G401 (cell line): ENCODE measurements at places on chromosomes 7 and 10. TPM values are rescaled to one million over a fixed set of nuclear protein-coding genes. Genes with fewer than 3 reads are reported as not detected.

Gene GPR26
- total RNA-seq, result not detected in 2 replicates

Gene EVX1
- total RNA-seq, result not detected in 2 replicates

Gene OR9A2
- total RNA-seq, result not detected in 2 replicates

Gene GCK
- total RNA-seq, result not detected in 2 replicates

Gene GRM8
- not detected in 2 replicates for total RNA-seq

Gene LBX1
- total RNA-seq, result 17.5 and 32.2 TPM in 2 replicates

DNA sequence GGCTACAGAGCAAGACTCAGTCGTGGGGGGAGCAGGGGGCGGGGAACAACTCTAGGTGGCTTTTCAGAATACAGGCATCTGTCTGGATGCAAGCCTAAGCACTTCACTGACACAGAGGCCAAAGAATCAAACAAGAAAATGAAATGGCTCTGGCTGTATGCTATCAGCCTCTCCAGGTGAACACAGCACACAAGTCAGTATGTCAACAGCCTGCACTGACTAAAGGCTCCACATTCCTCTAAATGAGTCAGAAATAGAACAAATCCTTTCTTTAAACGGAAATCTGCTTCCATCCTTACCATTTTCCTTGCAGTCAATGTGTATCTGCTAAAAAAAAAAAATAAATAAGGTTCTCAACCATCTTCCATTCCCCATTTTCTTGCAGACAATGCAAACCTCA is 88.3 kb downstream of the ARMH3 start:
- DNase-seq, result no peak

DNA sequence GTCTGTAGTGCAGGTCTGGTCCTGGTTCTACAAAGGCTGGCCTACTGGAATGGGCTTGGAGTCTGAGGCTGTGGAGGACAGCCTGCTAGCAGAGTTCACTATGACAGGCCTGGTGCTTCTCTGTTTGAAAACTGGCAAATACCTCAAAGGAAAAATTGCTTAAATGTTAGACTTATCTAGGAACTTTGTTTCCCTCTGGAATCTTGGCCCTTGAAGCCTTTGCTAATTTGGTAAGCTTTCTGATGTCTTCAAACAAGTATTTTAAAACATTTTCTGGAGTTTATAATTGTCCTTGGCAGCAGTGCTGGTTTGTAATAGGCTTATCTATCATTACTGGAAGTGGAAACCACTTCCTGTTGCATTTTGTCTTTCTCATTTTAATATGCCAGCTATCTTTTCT is 139.7 kb downstream of the TMEM26 start:
- DNase-seq, result no peak

DNA sequence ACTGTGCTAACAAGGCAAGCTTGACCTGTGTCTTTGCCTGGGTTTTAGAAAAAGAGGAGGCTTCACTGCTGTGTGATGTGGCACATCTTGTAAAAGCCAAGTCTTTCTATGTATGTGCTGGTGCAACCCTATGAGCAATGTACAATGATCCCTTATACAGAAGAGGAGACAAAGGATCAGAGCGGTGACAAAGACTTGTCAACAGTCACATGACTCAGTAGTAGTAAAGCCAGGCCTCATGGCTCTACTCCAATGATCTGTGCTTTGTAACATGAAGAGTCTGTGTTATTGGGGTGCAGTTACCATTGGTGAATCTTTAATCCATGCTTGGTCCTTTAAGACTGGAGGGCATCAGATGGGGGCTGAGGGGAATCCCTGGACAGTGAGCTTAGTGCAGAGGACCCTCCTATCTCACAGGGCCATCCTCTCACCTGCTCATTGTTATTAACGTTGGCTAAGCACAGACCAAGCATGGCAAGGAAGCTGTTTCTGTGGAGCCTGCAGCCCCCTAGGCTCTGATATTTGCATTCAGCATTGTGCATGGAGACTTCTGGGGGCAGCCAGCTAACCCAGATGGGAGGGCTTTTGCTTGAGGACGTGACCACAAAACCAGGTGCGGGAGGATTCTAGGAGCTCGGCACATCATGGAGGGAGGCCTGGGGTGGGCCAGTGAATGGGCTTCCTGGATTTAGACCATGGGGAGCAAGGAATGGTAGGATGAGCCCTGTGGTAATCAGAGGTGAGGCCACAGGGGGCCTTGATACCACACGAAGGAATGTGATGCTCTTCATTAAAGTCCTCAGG is 308.8 kb upstream of the ZNF32 start:
- DNase-seq, result no peak

- no peak for DNase-seq
Measured at GRCh38 chr7:18337048-18337809, 158.3 kb upstream of the HDAC9 start.

GRCh38 chr7:101691822-101692384 is 62.8 kb upstream of the MYL10 start:
- DNase-seq, result no peak

DNA sequence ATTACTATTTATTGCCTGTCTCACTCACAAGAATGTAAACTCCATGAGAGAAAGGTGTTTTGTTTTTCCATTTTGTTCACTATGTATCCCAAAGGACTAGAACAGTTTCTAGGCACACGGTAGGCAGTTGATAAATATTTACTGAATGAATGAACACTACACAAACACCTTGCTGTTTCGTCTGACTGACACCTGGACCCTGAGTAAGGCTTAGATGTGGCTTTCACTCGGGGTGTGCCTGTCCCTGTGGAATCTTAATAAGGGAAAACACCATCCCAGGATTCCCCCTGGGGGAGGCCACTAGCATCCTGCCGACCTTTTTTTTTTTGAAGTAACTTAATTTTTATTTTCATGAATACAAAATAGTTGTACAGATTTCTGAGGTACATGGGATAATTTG is 66.6 kb upstream of the STEAP1B start:
- DNase-seq, result no peak

DNA sequence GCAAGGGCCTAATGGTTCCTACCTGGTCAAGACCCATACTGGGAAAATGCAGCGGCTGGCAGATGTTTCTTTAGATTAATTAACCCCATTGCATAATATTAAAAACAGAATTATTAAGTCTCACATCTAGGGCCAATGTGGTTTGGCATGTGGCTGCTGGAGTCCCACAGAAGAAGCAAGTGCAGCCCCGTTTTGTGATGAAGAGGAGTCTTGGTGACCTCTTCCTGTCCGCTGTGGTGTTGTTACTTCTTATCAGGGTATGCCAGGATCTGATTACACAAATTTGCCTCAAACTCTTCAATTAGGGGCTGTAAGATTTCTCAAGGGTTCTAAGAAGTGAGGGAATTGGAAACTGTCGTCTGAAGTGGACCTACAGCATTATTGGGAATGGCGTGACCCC is 240.3 kb downstream of the SEC23IP start:
- DNase-seq, result no peak

- no peak for DNase-seq
Measured at GRCh38 chr7:79964463-79964862, 170.2 kb upstream of the GNAI1 start.

- DNase-seq, result no peak
Measured at GRCh38 chr7:44767912-44768627, 19.4 kb downstream of the ZMIZ2 start.

GRCh38 chr10:97046456-97047082 is 139.2 kb downstream of the SLIT1 start:
- no peak for DNase-seq

GRCh38 chr10:62266611-62267010 is 2.0 kb downstream of the RTKN2 start:
- DNase-seq, result no peak

DNA sequence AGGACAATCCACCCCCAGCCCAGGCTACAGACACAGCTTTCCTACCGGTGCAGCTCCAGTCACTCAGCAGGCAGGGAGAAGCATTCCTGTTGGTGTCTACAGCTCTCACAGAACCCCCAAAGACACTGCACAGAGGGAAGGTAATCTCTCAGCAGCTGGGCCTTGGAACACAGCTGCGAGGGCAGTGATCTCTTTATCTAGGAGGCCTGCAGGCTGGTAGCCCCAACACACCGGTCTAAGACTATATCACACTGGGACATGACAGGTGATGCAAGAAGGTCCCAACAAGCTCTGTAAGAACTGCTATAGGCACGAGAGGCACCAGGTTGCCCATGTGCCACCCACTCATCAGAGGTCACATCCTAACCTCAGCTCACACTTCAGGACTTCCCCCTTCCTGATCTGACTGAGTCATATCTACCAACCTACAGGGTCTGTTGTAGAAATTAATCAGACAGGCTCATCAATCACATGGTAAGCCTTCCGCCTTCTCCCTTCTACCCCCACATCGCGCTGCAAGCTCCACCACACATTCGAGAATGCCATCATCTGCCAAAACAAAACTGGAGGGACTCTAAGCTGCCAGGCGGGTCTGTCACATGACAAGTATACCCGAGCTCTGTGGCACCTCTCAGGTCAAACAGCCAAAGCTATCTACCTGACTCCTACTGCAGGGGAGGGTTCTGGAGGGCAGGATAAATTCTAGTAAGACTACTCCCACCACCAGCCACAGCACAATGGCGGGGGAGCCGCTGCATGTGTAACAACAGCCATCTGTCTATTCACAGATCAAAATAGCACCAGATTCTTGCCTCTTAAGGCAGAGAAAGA is 26.1 kb downstream of the FAM53B start:
- DNase-seq, result peak; percentile 62

DNA sequence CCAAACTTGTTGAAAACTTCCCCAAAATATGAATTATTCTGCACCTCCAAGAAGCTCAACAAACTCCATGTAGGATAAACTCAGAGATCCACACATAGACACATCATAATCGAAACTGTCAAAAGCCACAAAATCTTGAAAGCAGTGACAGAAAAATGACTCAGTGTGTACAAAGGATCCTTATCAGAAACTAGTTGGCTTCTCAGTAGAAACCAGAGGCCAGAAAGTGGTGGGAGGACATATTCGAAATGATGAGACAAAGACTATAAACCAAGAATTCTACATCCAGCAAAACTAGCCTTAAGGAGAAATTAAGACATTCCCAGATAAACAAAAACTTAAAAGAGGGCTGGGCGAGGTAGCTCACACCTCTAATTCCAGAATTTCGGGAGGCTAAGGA is 38.5 kb downstream of the MCMBP start:
- DNase-seq, result no peak

DNA sequence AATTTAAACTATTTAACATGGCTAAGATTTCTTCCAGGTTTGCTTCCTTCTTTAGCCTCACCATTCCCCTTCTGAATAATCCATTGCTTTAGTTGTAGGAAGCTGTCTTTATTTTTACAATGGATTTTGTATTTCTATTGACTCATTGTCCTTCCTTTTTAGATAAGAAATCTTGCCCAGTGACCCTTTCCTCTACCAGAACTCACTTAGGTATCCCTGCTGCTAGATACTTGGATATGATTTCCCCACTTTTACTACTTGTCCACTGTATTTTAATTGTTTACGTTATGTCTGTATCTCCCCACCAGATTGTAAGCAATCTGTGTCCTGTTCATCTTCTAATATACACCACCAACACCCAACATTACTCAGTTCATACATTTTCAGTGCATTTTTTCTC is 47.7 kb upstream of the MDFIC start:
- DNase-seq, result no peak

DNA sequence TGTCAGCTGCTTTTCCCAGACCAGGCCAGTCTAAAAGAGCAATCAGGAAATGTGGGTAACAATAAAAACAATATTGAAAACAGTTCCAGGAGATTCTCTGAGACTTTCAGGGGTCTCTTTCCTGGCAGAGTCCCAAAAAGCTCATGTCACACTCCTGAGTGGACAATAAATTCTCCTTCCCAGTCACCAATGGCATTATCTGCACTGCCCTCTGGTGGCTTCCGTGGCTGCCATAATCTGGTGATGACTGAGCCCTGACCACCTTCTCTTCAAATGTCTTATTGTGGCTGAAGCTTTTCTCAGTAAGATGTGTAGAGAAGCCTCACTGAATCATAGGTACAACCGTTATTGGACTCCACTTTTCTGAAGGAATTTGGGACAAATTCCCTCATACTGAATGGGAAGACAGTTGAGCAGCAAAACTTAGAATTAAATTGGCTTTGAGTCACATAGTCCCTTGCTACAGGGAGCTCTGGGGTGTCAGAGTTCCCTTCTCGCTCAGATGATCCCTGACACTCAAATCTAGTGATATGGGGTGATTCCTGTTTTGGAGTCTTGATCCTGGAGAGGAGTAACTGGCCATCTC is 24.4 kb upstream of the ASAH2 start:
- peak; percentile 21 for DNase-seq

GRCh38 chr10:21547246-21547645 is 13.2 kb downstream of the MLLT10 start:
- no peak for DNase-seq

- no peak for DNase-seq
Measured at GRCh38 chr10:124308811-124309210, 109.9 kb downstream of the OAT start.

DNA sequence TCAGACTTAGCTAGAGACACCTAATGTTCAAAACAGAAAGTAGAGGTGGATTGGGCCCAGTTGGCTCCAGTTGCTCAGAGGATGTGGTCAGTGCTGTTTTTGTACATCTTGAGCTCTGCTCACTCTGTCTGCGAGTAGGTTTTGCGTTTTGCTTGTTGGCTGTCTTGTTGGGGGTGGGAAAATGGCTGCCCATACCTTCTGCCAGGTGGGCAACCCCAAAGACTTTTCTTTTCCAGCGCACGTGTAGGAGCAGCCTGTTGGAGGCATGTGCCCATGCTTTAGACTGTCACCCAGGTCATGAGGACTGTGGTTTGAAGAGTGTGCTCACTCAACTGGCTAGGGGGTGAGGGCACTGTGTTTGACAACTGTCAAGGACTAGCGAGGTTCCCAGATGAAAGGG is 73.9 kb downstream of the KAT6B start:
- no peak for DNase-seq

DNA sequence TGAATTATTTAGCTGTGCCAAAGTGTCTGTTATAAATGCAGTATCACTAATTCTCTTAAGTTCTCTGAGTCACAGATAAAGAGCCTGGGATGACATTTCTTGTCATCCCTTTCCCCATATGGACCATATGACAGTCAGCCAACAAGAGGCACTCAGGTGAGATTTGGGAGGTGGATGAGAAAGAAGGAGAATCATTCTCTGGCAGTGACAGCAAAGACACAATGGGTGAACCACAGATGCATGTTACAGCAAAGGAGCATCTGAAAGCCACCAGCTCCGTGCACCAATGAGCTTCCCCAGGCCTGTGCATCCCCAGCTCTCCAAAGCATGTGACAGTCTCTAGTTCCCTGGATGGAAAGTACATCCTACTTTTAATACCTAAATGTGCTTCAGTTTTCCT is 10.8 kb downstream of the GIMAP6 start:
- no peak for DNase-seq
